ENCODE measurements at places on chromosomes 1 and 21.

DNA sequence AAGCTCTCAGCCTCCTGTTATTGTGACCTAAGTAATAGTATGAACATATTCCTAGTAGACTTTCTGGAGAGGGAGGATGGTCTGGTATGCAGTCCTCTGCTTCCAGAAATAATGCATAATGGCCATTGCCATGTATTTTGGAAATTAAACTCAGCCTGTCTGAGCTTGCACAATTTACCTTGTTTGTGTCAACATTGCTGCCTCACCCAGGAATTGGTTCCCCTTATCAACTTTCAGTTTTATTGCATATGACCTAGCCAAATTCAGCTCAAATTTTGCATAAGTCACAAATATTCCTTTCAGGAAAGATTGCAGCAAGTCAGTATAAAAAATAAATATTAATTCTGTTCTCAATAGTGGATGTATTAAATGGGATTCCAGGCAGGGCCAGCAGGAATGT is 101.9 kb upstream of the SLC5A9 start:
- no peak for DNase-seq

DNA sequence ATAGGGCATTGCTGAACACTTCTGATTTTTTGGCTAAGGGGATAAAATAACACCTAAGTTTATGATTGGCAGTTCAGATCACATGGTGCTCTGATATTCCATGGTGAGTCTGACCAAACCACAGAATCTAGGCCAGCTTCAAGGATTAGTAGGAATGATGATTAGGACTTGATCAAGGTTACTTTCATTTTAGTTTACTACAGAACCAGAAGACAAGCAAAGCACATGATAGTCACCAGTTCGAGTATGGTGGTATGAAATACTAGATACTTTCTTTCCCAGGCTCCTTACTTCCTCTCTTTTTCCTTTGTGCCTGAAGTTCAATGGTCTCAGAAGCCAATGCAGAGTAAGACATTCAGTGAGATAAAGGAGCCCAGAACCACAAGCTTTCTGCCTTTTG is 26.6 kb downstream of the S100A10 start:
- no peak for DNase-seq

DNA sequence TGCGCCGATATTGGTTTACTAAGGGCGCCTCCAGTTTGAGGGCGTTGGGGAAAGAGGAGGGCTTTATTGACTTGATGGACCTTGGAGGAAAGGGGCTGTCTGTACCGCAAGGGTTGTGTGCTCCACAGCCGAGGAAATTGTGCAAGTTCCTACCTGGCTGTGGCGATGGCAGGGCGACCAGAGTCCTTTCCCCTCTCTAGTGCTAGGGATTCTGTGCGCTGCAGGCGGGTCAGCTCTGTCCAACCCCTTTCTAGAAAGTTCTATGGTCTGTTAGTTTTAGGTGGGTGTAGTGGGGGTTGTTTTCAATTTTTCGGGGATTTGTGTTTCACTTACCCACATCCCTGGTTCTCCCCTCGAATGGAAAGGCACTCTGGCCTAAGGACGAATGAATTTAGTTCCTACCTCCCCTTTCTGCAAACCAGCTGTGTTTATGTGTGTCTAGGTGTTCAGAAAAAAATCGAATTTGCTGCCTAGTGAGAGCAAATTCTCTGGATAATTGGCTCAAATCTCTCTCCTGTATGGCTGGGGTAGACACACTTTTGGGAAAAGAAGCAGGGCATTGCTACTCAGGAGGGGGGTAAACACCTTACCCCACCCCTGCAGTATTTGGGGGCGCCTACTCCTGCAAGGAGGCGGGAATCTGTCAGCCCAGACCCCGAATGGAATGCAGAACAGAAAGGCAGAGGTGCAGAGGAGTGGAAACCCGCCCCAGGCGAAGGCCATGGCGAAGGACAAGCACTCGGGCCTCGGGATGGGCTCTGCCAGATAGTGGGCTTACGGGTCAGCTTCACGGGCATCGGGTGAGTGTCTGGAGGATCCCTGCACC is 2.0 kb downstream of the DMBX1 start:
- no peak for DNase-seq

- DNase-seq = no peak
These were observed 5.0 kb downstream of the HPDL start for GRCh38 chr1:45331436-45332345.

- no peak for DNase-seq
These were observed 27.4 kb downstream of the RSPH1 start for GRCh38 chr21:42468491-42469131.

- DNase-seq = no peak
These were observed 155.9 kb downstream of the LYPLAL1 start for GRCh38 chr1:219329578-219329977.

GRCh38 chr1:169586395-169587255 is at the start of gene F5:
F5 (minus strand) TSS chr1:169586481; CDS start chr1:169586386, 95 bp downstream.
- peak; percentile 25 for DNase-seq

GRCh38 chr1:38213646-38214434 is 167.2 kb upstream of the POU3F1 start:
- no peak for DNase-seq

DNA sequence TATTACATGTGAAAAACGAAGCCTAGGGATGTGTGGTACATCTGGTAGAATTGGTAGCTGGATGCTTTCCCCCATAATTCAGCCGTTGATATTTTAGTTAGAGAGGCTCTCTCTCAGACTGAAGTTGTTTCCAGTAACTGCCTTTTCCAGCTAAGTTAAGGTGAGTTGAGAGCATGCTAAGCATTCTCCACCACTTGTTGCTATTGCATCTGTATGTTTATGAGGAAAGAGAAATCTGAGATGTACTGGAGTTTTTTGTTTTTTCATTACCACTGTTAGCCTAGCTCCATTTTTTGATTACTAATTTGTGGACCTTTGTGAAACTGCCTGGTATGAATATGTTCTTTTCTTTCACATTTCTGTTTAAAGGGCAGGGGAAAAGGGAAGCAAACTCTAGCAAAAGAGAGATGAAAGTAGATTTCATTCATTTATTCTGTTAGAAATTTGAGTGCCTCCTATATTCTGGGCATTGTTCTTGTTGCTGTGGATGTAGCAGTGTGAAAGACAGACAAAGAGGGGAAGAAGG is 189.9 kb upstream of the CACYBP start:
- no peak for DNase-seq

DNA sequence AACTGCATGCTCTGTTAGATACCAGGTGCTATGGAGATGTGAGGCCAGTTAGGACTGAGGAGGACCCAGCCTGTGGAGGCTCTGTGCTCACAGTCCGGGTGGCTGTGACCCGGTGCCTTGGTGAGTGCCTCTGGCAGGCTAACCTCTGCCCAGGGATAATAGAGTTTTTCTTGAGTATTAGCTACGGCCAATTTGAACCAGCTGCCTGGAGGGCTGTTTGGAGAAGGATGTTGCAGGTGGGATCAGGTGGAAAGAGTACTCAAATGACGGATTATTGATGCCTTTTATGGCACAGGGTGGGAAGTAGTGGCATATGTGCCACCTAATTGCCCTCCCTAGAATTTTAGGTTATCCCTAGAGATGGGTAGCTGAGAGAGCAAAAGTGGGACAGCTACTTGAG is 182.7 kb downstream of the GRIK3 start:
- no peak for DNase-seq

- DNase-seq = no peak
These were observed 7.1 kb downstream of the AMIGO1 start for GRCh38 chr1:109502364-109502851.

GRCh38 chr1:13543451-13544220 is 29.8 kb upstream of the LRRC38 start:
- peak; percentile 11 for DNase-seq

- no peak for DNase-seq
These were observed 28.3 kb downstream of the GPR157 start for GRCh38 chr1:9100471-9101043.

- DNase-seq = peak; percentile 79
These were observed 9.8 kb downstream of the ATP8B2 start for GRCh38 chr1:154335025-154335714.

GRCh38 chr1:162671664-162672410 is 39.6 kb downstream of the DDR2 start:
- DNase-seq = no peak

- peak; percentile 72 for DNase-seq
These were observed 632 bp downstream of the PEX19 start for GRCh38 chr1:160284220-160284781.

- peak; percentile 13 for DNase-seq
These were observed 25.0 kb downstream of the SZT2 start for GRCh38 chr1:43414634-43415223.

DNA sequence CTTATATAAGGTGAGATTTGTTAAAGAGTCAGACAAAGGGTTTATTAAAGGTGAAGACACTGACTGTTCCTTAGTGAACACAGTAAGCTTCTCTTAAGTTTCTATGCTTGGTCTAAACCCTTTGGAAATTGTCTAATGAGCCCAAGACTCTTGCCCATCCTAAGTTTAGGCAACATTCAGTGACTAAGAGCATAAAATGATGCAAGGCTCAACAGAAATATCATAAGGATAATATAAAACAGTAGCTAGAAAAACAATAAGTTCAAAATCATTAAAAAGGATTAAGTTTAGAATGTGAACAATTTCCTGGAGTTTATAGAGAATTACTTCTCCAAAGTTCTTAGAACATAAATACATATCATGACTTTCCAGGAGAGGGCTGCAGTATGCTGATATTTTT is 108.9 kb upstream of the PDC start:
- no peak for DNase-seq

All from stromal cell of bone marrow (primary cell).